ENCODE measurements at places on chromosomes 1 and 21. TPM values are rescaled to one million over a fixed set of nuclear protein-coding genes. Genes with fewer than 3 reads are reported as not detected.

Gene HIVEP3
- 0.57 TPM for total RNA-seq

Gene NUDT4B
- not detected for total RNA-seq

Gene VWA1
- total RNA-seq = 28.3 TPM

Gene ACAP3
- 42.2 TPM for total RNA-seq

Gene DIPK1A
- 4.7 TPM for total RNA-seq

Gene VSIG8
- not detected for total RNA-seq

Gene KRTAP21-2
- total RNA-seq = not detected

Gene SLC16A1
- 381 TPM for total RNA-seq

Gene CELA2B
- not detected for total RNA-seq
